ENCODE measurements at places on chromosomes 3 and 15.

DNA sequence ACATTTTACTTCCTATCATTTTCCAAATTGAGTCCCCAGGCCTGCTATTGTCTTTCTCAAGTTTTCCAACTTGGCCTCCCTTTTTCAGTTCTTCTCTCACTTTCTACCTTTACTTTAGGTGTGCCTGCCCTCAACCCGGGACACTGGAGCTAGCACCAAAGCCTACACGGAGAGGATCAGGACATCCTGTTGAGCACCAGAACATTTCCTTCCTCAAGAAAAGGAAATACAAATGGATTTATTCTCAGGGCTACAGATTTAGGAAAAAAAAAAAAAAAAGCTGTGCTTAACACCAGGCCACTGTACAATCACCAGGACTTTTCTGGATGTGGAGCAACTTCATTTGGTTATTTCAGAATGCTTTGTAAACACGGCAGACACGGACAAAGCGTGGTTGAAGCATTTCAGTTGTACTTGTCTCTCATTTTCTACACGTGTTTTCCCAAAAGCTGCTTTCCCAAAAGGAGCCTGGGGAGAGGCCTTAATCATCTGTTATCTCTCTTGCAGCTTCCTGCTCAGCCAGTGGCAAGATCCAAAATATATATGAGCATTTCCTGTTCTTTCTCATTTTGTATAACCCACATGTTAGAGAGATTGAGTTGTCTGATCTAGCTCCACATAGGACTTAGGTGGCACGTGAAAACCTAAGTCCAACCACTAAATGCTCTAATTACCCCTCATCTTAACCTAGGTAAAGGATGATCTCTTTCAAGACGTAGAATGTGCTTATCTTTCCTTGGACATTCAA lies 15.5 kb upstream of the ATP1B3 start:
- DNase-seq: no peak

DNA sequence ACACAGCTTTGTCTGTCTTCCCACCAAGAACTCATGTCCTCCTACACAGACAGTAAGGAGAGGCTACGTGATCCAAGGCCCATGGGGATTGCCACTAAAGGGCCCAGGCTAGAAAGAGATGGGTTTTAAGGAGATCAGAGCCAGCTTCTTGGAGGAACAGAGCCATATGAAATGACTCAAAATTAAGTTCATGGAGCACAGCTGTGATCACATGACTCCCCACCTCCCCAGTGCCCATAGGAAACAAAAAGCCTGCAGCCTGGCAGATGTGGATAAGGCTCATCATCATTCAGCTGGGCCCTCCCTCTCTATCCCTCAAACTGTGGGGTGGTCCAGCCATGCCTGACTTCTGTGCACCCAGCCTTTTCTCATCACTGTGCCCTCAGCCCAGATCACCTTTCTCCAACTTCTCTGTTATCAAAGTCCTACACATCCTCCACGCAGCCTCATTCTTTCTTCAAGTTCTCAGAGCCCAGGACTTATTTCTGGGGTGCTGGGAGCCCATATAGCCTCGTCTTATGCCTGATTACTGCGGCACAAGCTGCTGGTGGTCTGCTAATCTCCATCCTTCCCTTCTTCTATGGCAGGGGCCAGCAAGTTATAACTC lies 137.6 kb downstream of the SMAD6 start:
- no peak for DNase-seq

DNA sequence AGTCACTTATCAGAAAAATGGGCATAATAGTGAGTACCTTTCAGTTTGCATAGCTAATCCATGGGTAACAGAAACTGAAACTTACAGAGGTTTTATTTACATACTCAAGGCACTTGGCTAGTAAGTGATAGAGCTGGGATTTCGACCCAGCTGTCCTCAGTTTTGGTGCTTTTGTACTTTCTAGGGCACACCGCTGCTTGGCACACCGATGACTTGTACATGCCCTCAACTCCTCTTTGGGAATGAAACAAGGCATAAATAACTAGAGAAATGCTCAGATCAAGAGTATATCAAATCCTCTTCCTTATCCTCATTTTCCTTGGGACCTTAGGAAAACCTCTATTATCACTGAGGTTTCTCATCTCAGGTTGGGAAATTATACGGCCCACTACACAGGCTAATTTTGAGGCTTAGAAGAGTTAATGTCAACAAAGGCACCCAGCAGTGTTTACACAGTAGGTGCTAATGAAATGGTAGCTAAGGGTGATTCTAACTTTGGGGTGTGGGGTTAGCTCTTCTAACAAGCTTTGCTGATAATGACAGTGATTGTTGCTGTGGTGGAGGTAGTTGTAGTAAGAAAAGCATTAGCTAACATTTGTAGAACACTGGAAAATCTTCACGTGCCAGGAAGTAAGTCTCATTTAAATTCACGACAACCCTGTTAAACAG lies 20.3 kb upstream of the DGKG start:
- DNase-seq: no peak

DNA sequence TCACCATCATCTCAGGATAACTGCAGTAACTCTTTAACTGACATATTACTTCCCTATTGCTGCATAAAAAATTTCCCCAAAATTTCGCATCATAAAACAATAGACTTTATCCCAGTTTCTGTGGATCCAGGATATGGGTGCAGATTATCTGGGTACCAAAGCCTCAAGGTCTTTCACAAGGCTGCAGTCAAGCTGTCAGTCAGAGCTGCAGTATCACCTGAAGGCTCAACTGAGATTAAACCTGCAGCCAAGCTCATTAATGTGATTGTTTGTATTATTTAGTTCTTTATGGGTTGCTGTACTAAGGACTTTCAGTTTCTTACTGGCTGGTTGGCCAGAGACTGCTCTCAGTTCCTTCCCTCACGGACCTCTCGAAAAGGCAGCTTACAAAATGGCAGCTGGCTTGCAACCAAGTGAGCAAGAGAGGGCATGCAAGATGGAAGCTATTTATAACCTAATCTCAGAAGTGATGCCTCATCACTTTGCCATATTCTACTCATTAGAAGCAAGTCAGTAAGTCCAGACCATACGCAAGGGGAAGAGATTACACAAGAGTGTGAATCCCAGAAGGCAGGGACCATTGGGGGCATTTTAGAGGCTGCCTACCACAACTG lies 54.9 kb downstream of the DCUN1D1 start:
- no peak for DNase-seq

DNA sequence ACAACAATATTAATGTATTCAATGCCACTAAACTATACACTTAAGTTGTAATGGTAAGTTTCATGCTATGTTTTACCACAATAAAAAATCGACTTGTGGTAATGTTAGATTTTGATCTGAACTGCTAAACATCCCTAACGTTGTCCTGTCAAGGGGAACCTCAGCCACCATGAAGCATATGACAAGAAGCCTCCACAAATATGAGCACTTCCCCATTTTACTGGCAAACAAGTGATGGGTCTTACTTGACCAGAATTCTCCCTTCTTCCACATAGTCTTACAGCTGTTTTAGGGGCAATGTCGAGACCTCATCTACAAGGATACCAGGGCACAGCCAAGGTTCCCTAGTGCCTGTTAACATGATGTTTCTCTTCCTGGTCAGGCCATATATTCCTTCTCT lies 124.2 kb upstream of the ABI3BP start:
- no peak for DNase-seq

DNA sequence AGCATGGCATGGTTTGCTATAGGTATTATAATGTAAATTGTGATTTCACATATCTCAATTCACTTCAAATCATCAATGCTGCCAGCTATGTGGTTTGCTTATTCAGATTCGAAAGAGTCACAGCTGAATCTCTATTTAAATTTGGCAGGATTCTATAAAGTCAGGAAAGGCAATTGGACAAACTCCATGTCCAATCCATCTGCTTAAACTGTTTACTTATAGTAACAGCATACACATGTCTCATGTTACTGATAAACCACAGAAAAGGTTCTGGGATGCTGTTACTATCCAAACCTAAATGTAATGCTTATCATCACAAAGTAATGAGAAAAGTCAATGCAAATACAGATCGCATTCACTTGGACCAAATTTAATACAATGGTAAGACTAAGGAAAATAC lies 229.7 kb downstream of the ISL2 start:
- DNase-seq: no peak

DNA sequence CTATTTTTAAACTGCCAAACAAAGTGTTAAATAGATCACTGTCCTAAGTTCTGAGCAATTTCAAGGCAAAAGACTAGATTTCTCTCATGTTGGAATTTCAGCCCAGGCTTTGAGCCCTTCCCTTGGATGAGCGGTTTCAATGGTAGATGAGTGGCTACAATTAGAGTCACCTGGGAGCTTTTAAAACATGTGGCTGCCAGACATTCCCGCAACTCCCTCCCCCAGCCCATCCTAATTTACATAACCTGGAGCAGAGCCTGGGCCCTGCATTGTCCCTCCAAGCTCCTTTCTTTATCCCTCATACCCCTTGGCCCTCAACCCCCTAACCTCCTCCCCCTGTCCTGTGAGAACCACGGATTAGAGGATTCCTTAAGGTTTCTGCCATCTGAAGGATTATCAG lies 357.5 kb upstream of the UMPS start:
- no peak for DNase-seq

- DNase-seq: peak; percentile 23
Observed at GRCh38 chr15:81809543-81809942, 236.3 kb downstream of the MEX3B start.

DNA sequence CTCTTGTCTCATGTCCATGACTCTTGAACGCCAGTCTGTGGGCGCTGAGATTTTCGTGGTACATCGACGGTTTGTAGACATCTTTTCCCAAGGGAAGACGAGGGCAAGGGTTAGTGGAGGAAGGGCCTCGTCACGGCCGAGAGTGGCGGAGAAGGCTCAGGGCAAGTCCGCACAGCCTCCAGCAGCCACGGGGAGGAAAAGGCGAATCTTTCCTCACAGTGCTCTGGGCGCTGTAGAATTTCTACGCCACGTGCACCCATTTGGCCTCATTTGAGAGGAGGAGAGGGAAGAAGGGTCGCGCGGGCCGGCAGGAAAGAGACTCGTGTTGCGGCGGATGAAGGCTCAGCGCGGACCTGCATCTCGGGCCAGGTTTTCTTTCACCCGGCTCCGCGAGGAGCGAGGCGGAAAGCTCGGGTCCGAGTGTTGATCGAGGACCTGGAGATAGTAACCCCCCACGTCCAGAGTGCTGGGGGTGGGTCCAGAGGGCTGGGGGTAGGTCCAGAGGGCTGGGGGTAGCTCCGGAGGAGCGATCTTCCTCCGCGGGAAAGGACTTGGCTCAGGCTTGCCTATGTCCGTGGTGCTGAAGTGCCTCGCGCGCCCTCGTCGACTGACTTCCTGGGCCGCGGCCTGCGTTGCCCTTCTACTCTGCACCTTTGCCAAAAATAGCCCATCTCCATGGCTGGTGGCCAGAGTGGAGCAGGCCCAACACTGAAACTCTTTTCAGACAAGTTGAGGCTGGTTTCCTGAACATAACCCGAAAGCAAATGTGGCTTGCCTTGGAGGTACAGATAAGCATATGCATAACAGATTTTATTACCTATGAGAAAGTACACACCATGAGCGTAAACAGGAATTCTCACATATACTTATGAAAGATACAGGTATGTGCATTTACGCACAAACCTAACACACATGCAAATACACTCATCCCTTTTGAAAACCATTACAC lies 1.1 kb downstream of the SLC35G2 start:
- DNase-seq: no peak

- DNase-seq: no peak
Observed at GRCh38 chr15:85825719-85826118, 31.0 kb upstream of the KLHL25 start.

DNA sequence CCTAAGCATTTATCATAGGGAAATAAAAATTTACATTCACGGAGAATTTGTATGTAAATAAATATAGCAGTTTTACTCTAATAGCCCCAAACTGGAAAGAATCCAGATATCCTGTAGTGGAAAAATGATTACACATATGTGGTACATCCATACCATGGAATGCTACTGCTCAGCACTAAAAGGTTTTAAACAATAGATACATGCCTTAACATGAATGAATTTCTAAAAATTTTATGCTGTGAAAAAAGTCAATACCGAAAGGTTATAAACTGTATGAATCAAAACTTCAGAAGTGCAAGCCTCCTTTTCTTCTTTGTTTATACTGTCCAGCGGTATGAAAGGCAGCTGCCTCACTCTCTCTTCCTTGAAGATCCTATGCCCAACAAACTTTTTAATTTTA lies 37.5 kb upstream of the MCTP2 start:
- DNase-seq: no peak

DNA sequence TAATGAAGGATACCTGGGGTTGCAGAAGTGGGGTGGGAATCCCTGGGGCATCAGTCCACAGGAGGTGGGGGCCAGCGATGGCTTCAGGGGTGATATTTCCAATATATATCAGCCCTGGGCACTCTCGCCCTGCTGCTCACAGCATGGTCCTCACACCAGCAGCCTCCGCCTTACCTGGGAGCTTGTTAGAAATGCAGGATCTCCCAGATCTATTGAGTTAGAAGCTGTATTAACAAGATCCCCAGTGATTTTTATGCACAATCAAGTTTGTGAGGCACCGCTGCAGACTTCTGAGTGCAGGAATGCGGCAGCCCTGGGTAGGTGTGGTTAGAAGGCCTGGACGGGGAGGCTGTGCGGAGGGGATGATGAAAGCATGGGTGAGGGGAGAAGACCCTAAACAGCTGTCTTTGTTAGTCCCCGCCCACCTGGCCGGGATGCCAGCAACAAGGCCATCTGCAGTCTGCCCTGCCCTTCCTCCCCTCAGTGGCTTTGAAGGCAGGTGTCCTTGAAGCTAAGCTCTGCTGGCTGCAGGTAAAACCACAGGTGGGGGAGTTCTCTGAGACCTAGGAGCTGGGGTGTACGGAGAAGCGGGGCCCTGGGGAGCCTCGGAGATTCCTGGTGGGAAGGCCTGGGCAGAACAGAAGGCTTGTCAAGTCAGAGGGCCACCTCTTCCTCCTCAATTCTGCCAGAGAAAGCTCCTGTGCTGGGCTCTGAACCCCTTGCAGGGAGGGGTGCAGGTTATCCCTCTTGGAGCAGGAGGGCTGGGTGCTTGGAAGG lies 11.4 kb downstream of the FAM107A start:
- no peak for DNase-seq

DNA sequence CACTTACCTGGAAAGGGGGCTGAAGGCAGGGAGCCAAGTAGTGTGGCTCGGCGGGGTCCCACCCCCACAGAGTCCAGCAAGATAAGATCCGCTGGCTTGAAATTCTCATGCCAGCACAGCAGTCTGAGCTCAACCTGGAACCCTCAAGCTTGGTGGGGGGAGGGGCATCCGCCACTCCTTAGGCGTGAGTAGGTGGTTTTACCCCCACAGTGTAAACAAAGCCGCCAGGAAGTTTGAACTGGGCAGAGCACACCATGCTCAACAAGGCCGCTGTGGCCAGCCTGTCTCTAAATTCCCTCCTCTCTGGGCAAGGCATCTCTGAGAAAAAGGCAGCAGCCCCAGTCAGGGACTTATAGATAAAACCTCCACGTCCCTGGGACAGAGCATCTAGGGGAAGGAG lies 156.3 kb downstream of the KBTBD8 start:
- DNase-seq: no peak

- no peak for DNase-seq
Observed at GRCh38 chr3:156598413-156598812, 43.5 kb upstream of the SSR3 start.

DNA sequence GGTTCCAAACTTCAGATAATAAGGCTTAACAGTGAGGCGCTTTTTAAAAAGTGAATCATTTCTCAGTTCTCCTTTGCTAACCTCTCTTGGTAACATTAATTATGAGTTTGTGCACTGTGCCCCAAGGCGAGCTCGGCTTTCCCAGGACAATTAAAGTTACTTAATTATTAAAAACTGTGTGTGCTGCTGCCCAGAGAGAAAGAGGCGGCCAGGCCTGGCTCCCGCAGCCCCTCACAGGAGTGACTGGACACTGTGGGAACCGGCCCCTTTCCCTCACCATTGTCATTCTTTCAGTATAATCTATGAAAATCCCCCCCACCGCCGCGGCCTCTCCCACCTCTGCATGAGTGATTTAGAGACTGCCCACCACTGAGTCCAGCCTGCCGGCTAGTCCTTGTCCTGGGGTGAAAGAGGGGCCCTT lies 43.1 kb upstream of the HES1 start:
- no peak for DNase-seq

Data from activated CD4-positive, alpha-beta T cell treated with anti-CD3 and anti-CD28 coated beads, Interleukin-2, Interleukin-4, amounts not matched to agents 100 ng/mL and 50 ng/mL, durations not matched to agents 16 hours and 8 hours (primary cell).